RCC 7860 (cell line): ENCODE measurements at places on chromosomes 2 and 18.

DNA sequence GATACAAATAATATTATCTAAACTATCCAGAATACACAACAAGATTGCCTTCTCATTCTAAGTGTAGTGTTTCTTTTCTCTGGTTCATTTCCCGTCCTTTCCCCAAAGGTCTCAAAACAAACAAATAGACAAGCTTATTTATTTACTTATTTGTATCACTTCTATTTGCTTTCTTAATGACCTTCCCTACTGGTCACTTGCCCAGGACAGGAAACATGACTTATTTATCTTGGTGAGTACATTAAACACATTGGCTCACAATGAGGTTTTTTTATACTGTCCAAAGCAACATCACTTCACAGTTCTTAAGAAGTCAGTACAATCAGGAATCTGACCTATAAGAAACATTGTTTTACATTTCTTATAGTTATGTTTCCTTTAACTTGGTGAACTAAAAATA lies 123.3 kb upstream of the KYNU start:
- no peak for DNase-seq

- DNase-seq = no peak
These were observed 33.4 kb upstream of the VPS54 start for GRCh38 chr2:64052463-64053241.

DNA sequence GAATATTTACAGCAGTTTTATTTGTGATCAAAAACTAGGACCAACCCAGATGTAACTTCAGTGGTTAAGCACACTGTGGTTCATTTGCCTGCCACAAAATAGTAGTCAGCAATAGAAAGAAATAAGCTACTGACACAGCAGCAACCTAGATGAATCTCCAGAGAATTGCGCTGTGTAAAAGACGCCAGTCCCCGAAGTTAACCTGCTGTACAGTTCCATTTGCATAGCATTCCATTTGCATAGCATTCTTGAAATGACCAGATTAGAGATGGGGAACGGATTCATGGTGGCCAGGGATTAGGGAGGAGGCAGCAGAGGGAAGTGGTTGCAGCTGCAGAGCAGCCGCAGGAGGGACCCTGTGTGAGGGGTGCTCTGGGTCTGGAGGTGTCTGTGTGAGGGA lies 39.3 kb upstream of the NFATC1 start:
- DNase-seq = no peak

DNA sequence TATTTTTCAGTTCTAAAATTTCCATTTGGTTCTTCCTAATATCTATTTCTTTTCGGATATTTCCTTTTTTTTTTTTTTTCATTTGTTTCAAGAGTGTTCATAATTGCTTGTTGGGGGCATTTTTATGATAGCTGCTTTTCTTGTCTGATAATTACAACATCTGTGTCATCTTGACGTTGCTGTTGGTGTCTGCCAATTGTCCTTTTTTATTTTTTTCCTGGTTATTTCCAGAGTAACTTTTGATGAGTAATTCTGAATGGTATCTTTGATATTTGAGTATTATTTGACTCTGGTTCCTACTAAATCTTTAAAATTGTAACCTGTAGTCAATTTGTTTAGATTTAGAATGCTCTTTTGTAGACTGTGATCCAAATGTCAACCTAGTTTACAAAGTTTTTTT lies 51.3 kb upstream of the CHRNA1 start:
- no peak for DNase-seq

DNA sequence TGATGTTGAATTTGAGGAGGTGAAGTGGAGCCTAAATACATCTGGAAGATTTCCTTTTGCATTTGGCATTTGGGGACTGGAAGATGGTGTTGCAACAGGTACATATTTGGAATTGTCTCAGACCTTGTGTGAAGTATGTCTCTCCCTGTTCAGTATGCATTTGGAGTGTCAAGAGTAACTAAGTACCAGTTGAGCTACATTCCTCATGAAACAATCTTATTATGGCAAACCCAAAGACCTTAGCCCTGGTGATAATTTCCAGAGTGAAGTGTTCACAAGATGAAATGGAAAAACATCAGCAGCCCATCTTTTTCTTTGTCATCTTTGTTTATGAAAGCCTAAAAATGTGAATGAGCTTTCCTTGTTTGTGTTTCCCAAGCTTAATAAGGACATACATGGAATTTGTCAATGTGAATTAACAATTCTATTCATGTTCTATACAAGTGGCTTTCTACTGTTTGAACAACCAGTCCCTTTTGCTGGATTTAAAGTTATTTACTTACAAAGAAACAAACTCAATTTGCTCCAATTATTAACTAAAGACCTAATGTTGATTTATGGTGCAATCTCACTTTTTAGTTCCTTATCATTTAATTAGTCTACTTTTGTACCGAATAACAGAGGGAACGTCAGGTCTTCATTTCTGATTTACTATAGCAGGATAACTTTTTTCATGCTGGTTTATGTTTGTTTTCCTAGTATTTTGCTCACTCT lies 42.1 kb upstream of the PPP1R1C start:
- no peak for DNase-seq

GRCh38 chr2:220107380-220107791 lies 480.0 kb downstream of the SLC4A3 start:
- no peak for DNase-seq

DNA sequence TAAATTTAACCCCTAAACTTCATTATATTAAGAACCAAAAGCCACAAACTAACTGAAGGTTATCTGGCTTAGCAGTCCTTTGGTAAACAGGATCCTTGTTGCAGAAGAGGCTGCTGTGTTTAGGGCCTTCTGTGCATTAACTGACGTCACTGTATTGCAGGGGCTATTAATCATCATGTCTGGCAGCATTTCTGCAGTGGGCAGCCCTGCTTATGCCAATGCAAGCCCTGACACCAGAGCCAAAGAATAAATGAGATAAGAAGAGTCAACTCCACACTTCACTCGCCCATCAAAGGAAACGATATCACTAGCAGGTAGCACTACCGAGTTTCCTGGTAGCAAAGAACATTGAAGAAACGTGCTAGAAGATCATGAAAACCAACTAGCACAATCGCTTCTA lies 110.6 kb downstream of the PLEKHM3 start:
- no peak for DNase-seq

GRCh38 chr18:28729321-28729720 lies 552.4 kb upstream of the CDH2 start:
- DNase-seq = peak; percentile 35

DNA sequence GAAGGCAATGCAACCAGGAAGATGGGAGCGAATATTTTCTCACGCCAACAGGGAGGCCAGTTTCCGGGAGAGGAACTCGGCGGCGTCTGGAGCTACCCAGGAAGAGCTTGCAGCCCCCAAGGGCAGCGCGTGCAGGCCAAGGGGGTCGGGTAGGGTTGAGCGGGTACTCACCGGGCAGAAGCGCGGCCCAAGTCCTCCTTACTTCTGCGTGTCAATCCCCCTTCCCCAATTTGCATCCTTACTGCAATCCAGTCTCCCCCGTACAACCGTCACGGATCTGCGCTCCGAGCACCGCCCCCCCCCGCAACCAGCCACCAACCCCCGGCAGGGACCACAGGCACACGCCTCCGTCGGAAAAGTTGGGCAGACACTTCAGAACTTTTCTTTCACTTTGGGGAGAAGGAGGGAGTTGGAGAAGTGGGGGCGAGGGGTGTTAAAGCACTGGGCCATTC lies 1.3 kb downstream of the ATP8B1 start:
- no peak for DNase-seq

- DNase-seq = peak; percentile 98
These were observed 126.6 kb downstream of the TMEM131 start for GRCh38 chr2:97868986-97869721.

DNA sequence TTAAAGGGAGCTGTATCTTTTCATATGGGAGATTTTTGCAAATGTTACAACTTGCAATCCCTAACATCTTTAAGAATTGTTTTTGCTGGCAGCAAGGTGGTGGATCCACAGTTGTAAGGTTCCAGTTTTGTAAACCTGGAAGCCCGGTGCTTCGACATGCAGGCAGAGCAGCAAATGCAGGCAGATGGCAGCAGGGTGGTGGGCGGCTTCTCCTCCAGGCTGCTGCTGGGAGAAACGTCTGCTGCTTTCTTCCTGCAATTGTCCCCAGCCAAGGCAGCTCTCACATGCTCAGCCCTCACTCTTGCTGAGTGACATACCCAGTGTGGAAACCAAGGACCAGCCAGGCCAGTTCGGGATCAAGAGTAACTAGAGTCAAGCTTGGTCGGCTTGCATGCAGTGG lies 166.0 kb downstream of the SEPTIN10 start:
- no peak for DNase-seq

DNA sequence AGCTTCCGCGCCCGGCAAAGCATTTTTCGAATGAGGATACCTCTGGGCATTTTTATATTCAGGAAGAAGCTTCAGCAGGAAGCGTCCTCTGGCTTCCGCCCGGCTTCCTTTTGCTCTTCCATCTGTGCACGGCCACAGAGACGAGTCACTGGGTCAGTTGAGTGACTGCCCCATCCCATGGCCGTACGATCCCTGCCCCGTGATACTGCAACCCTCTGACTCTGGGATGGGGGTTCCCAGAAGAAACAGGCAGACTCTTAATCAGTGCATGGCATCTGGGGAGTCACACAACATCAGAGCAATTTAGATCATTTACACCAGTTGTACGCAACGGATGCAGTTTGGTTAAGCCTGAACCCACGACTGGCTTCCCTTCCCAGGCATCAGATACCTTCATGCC lies 40.9 kb downstream of the SLC4A3 start:
- DNase-seq = no peak

- DNase-seq = no peak
These were observed 3.4 kb upstream of the EFEMP1 start for GRCh38 chr2:55926974-55927373.

DNA sequence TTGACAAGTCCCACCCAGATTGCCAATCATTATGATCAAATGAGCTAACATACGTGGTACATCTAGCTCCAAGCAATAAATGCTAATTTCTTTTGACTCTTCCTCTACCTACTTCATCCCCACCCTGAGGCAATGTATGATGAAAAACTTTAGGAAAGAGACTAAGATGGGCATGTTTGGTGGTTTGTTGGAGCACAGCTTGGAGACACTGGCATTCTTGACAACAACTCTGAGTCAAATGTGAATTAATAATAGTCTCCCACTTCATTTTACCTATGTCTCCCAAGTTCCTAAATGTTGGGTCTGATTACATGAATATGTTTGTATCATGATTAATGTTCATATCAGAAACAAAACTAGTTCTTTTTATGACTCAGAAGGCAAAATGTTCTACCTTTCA lies 36.6 kb downstream of the EXOC6B start:
- no peak for DNase-seq

- no peak for DNase-seq
These were observed 50.9 kb downstream of the ACTR2 start for GRCh38 chr2:65278531-65278981.

DNA sequence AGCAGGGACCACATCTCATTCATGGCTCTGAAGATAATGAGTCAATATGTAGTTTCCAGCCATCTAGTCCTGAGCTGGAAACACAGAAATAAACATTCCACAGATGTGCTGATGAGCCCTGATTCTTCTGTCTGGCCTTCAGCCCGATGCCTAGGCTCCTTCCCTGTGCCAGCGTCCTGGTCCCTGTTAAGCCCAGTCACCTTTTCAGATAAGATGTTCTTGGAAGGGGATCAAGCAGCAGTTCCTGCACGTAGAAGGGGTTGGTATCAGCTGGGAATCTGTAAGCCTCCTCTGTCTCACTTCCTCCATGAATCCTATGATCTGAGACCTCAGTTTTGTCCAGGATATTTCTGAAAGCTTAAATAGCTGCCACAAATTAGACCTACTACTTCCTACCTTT lies 149.3 kb downstream of the TTC32 start:
- no peak for DNase-seq

- DNase-seq = no peak
These were observed 373.2 kb upstream of the SLC14A2 start for GRCh38 chr18:45241982-45242565.

DNA sequence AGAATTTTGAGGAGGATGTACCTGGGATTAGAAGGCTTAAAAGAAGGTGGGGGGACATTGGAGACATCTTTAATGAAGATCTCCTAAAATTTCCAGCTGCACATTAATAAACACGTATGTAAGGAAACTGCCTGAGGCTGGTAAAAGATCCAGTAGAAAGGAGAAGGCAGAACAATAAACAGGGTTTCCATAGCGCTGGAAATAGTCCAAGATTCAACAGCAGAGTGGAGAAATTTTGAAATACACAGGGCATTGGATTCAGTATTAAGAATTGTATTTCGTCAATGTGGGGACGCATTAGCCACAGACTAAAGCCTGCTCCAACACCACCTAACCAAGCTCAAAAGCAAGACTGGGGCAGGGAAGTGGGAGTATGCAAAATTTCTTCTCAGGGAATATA lies 606.9 kb upstream of the NRXN1 start:
- no peak for DNase-seq

- no peak for DNase-seq
These were observed 255.3 kb downstream of the VAPA start for GRCh38 chr18:10169064-10169562.

DNA sequence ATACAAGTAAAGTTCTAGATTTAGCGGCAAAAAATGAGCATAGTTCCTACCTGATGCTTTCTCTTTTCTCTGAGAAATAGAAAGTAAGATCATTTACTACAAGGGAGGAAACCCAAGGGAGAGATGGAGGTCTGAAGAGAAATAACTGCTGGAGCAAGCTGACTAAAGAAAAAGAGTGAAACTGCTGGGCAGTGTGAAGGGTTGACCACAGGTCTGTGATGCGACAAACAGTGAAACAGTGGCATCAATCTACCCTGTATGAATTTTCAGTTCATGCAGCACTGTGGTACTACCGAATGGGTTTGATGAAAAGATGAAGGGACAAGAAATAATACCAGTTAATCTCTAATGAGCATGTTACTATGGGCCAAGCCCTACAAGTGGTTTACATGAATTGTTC lies 52.2 kb downstream of the CUL3 start:
- no peak for DNase-seq

DNA sequence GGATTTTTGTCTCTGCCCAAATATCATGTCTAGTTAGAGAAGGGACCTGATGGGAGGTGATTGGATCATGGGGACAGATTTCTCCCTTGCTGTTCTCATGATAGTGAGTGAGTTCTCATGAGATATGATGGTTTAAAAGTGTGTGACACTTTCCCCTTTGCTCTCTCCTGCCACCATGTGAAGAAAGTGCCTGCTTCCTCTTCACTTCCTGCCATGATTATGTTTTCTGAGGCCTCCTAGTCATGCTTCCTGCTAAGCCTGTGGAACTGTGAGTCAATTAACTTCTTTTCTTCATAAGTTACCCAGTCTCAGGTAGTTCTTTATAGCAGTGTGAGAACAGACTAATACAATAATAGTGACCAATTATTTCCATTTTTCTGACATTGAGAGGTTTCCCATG lies 167.3 kb upstream of the CYRIA start:
- no peak for DNase-seq

GRCh38 chr18:9596843-9597526 lies 17.4 kb downstream of the PPP4R1 start:
- no peak for DNase-seq

DNA sequence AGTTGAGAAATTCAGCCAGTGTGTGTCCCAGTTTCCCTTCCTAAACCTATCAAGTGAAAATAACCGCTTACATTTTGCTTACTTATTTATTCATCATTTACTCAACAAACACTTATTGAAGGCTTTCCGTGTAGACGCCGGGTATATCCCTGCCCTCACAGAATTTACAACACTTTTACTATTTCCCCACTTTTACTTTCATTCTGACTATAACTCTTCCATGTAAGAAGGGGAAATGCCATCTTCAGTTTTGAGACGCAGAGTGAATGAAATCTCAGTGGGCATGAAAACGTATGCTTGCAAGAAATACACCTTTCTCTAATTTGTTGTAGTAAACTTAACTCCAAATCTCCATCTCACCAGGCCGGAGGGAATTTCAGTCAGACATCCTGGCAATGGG lies 251.0 kb upstream of the CHAC2 start:
- DNase-seq = no peak
